ENCODE measurements at places on chromosomes 2 and 18. TPM values are rescaled to one million over a fixed set of nuclear protein-coding genes. Genes with fewer than 3 reads are reported as not detected.

DNA sequence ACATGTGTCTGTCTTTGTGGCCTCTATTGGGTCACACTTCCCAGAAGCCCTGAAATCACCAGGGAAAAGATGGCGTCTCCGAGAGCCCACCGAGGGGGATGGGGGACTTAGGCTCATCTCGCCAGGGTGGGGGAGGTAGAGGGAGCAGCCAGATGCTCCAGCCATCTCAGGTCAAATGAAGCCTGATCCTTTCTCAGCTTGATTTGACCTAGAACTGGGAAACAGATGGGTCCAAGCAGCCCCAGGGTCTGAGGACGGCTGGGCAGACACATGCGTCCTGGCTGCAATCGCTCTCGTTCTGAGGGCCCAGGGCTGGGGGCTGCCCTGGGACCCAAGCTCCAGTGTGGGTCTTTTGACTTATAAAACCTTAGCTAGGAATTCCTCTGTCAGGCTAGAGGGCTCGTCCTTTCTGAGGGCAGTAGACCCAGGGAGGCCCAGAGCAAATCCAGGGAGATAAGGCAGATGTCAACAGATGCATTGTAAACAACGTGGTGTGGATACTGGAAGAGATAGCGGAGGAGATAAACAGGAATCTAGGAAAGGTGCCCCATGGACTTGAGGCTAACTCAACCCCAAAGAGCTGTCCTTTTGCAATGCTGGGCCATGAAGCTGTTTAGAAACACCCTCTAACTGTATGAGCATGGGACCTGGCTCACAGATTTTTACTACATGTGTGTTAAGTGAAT is 127.7 kb downstream of the MYCN start:
- no peak for DNase-seq

GRCh38 chr2:18498531-18498930 is 61.9 kb downstream of the RDH14 start:
- no peak for DNase-seq

The LDLRAD4 gene
- total RNA-seq = not detected

DNA sequence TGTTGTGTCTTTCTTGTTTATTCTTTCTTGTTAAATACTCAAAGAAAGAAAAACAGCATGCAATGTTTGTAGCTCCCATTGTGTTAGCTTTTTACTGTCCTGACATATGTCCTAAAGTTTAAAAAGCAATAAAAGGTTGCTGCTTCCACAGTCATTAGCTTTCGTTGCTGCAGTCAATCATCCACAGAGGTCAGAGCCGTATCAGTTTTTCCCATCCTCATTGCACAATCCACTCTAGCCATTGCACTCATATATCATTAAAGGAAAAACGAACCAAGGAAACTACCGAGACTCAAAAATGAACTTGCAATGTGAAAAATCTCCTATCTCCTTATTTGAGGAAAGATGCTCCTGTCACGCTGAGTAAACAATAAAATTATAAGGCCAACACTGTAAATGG is 954.1 kb downstream of the DPP10 start:
- DNase-seq = no peak

The TPO gene
- total RNA-seq = not detected

- peak; percentile 56 for DNase-seq
Observed at GRCh38 chr2:64291181-64291580, 147.0 kb upstream of the PELI1 start.

GRCh38 chr18:77560341-77560992 is 310.8 kb downstream of the GALR1 start:
- no peak for DNase-seq

The TTR gene
- not detected for total RNA-seq

The C2orf15 gene
- 0.95 TPM for total RNA-seq

GRCh38 chr18:68854786-68855391 is 57.0 kb downstream of the CCDC102B start:
- no peak for DNase-seq

DNA sequence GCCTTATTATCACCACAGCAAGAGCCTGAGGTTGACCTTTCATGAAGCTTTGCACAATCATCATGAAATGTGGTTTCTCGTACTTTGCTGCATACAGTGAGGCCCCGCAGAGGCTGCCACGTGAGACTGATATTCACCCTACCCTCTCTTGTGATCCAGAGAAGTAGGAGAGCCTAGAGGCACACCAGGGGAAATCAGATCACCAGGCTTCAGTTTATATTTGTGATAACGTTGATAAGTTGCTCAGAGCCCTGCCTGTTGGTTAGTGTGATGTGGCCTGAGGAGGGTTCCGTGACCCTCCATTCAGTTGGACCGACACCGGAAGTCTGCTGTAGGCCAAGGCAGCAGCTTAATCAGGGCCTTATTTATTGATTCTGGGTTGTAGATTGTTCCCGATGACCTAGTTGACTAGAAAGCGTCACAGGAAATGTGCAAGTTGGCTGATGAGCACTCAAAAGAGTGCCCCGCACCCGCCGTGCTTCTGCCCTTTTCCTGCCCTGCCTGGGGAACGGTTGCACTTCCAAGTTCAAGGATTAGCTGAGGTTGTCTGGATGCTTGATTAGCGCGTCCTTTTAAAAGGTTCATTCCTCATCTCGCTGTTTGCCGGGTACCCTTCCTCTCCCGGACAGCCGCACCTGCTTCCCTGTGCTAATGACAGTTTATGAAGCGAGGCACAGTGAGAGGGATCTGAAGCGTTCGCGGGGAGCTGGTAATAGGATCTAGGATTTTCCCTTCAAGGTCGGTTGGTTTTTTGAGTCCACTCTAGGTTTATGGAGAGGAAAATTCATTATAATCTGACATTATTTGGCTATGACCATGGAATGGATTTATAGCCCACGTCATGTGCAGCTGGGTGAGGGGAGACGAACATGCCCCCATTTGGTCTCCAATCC is 146.4 kb downstream of the SH3RF3 start:
- DNase-seq = no peak

DNA sequence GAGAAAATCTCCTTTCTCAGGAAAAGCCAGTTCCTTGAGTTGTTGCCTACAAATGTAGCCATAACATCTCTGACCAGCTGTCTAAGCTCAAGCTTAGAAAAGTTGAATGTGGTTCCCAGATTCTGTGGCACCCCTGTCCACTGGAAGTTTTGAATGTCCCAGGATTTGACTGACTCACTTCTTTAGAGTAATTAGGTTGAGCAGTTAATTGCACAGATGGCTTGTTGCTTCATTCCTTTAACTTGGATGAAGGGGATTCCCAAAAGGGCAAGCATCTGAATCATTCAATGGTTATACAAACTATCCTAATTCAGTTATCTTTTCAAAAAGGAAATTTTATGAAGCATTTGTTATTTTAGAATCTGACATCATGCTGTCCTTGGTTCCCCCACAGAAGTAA is 374.7 kb downstream of the LNPK start:
- DNase-seq = no peak

DNA sequence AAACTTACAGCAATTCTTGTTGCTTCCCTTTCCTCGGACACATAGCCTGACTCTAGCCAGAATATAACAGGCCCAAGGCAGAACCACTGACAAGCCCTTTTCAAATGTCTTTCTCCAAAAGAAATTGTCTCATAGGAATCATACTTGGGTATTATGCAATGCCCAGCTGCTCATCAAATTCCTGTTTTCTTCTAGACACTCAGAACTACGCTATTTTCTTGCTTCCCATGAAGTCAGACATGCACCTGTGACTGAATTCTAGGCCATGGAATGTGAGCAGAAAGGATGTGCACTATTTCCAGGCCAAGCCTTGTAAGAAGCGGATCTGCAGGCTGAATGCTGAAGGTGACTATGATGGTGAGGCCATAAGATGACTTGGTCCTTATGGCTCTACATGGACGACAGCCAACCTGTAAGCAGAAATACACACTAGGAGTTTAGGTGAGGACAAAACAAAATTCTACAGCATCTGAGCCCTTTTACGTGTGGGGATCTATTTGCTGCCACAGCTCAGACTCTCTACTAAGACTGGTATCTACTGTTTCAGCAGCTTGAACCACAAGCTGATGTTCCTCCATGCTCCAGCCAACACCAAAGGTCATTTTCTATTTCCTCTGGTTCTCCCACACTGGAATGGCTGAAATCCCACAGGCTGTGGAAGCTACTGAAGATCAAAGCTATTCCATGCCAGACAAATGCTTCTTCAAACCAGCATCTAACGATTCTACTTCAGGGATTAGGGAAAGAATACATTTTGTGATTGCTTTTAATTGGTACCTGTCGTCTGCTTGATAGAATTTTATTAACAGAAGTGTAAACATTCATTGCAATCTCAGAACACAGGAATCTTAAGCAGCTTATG is 378.7 kb downstream of the RBM43 start:
- no peak for DNase-seq

- no peak for DNase-seq
Observed at GRCh38 chr18:29979881-29980280, 1062.7 kb downstream of the DSC3 start.

DNA sequence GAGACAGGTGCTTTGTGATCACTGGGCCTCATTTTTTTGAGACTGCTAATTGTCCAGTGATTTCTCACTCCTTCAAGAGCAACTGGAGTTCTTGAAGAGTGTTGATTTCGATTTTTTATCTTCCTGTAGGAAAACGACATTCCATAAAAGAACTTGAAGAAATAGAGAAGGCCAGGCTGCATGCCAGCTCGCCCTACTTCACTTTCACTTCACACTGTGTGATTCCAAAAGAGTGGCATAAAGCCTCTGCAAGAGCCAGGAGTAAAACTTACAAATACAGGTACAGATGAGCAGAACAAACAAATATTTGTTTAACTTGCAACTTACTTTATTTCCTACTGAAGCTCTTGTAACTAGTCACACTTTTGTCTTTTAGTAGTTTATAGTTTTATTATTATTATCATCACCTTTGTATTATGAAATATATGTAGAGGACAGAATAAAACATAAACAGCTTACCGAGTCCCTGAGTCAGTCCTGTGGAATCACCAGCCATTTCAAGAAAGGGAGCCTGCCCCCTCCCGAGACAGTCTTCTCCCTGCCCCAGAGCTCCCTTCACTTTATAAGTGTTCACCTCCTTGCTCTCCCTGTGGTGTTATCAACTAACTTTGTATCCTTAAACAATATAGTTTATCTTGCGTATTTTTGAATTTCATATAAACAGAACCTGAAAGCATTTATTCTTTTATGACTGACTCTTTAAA is 8.7 kb downstream of the FAM228A start:
- DNase-seq = no peak

GRCh38 chr18:71212222-71212621 is 923.4 kb downstream of the SOCS6 start:
- DNase-seq = no peak

The RASGRP3 gene
- total RNA-seq = 0.90 TPM

The IL1F10 gene
- not detected for total RNA-seq

GRCh38 chr2:127166231-127166860 is 53.8 kb downstream of the CYP27C1 start:
- DNase-seq = no peak

GRCh38 chr2:209094221-209094620 is 329.6 kb upstream of the MAP2 start:
- DNase-seq = no peak

The GRHL1 gene
- 9.1 TPM for total RNA-seq

The ANKRD12 gene
- 9.0 TPM for total RNA-seq

The CAPN14 gene
- total RNA-seq = 1.6 TPM

GRCh38 chr18:3499501-3499900 is 49.5 kb downstream of the TGIF1 start:
- DNase-seq = no peak

DNA sequence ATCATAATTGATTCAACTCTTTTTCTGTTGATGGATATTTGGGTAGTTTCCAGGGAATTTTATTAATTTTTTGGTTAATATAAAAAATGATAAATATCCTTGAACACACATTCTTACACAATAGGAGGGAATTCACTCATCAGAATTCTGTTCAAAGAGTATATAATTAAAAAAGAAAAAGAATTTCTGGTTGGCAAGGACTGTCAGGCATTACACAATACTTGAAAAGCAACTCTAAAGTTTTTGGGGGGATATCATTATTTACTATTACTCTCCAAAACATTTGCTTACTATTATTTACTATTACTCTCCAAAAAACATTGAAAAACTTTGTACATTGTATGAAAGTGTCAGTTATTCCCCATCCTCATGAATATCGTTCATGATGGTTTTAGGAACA is 38.0 kb downstream of the G6PC2 start:
- no peak for DNase-seq

GRCh38 chr2:98828793-98829371 is 98.0 kb upstream of the MGAT4A start:
- DNase-seq = no peak

The THAP4 gene
- total RNA-seq = 74.7 TPM

DNA sequence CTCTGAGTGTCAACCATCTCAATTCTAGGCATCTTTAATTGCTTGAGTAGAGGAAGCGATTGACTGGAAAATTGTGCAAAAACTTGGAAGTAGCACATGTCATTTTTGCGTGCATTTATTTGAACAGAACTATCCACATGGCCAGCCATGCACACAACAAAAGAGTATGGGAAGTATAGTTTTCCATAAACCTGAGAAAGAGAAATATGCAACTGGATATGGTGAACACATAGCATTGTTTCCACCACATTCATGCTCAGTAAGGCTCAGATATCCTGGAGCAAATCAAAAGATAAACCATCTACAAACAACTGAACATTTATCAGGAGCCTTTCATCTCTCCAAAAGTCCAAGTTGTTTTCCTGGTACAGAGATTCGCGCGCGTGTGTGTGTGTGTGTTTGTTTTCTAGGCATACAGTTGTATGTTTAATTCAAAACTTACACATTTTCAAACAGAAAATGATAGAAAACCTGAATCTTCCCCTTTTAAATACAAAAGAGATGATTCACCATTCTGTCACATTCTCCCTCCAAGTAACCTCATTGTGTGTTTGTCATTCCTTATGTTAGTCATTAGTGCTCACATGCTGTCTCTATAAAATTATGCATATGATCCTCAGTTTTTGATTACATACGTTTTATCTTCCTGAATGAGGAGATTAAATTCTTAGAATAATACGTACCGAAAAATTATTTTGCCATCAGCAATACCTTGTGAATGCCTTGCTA is 780.4 kb upstream of the NRXN1 start:
- DNase-seq = peak; percentile 9

DNA sequence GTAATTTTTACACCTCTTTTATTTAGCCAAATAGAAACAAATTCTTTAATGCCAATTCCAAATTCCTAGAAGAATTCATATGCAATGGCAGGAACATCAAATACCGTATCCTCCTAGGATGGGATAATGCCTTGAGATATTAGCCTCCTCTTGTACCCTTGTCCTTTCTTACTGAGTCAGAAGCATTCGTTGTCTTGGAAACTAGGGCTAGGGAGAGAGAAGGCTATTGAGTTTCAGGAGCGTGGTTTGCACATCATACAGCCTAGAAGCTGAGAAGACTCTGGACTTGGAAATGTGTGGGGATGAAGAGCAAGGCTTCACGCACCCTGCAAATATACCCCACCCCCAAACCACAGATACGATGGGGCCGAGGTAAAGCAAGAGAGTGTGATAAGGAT is 300.7 kb downstream of the SP3 start:
- DNase-seq = no peak
